ENCODE measurements at places on chromosomes 13 and 19.

DNA sequence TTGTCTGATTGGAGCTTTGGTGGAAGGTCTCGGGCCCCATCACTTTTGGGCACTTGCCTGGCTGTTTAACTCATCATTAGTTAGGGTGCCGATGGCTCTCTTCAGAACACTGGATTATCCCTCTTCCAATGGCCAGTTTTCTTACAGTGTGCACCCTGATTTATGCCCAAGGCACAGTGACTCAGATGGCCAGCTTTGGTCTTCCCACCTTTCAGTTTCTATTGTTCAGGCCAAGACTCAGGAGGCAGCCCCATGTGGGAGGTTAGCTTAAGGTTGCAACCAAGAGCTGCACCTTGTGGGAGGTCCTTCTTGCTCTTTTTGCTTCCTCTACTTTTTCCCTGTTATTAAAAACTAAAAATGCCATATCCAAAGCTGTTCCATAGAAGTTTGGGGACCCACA lies 121.0 kb upstream of the ZNF91 start:
- no peak for DNase-seq

DNA sequence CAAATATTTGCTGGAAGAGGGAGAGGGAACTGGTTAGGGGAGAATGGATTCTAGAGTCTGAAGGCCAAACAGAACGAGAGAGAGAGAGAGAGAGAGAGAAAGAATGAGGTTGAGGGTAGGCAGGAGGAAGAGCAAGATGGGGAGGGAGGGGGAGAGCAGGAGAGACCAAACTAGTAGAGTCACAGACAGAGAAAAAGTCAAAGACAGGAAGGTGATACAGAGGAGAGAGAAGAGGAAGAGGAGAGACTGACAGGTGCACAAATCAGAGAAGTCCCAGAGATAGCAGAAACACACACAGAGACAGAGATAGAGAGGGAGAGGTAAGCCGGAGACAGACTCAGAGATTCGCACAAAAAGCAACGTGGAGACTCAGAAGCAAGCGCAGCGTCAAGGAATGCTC lies 5.6 kb upstream of the CACNG6 start:
- DNase-seq, result no peak

DNA sequence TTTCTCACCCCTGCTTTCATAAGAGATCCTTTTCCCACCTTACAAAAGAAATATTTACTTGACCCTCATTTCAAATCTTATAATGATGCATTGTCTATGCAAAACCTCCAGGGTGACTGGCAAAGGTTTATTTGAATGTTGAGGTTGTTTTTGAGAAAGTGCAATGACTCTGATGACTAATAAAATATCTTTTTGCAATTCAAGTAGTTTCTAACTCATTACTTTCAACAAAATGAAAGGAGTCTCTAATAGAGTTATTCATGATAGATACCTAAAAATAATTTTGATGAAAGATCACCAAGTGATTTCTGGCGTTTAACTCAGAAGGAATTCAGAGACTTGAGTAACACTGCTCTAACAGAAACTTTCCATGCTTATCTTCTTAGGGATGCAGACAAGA lies 144.2 kb downstream of the FOXO1 start:
- DNase-seq, result no peak

DNA sequence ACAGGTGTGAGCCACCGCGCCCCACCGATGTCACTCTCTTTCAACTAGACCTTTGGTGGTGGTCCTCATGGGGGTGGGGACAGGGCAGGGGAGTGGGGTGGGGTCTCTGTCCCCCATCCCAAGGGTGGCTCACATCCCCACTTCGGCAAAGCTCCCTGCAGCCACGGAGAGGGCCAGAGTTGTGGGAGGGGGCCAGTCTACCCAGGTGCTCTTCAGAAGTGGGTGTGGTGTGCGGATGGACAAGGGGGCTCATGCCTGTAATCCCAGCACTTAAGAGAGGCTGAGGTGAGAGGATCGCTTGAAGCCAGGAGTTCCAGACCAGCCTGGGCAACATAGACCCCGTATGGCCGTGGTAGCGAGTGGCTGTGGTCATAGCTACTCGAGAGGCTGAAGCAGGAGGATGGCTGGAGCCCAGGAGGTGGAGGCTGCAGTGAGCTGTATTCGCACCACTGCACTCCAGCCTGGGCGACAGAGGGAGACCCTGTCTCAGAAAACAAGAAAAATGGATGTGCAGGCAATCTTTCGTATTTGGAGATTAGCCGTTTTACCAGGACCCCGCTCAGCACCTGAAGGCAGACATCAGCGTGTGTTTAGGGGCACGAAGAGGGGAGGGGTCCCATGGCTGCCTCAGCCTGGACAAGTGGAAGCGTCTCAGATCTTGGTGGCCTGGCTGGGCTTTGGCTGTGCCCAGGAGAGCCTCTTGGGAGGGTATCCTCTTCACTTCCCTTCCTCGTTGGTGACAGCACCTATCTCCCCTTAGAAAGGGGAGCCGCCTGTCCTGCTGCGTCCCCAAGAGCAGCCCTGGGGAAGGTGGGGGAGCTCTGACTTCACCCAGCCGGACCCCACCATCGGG lies 846 bp downstream of the TGFBR3L start:
- no peak for DNase-seq

DNA sequence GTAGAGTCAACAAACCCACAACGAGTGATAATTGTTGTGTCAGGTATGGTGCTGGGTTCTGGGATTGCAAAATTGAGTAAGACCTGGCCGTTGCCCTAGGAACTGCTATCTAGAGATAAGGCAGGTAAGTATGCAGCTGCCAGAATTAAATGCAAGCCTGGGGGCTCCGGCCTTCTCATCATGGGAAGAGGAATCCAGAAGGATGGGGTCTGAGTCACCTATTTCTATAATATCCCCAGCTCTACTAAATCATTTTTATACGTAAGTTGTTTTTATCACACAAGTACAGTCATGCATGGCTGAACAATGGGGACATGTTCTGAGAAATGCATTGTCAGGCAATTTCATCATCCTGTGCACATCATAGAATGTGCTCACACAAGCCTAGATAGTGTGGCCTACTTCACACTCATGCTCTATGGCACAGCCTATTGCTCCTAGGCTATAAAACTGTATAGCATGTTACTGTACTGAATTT lies 203.0 kb downstream of the KLF5 start:
- no peak for DNase-seq

DNA sequence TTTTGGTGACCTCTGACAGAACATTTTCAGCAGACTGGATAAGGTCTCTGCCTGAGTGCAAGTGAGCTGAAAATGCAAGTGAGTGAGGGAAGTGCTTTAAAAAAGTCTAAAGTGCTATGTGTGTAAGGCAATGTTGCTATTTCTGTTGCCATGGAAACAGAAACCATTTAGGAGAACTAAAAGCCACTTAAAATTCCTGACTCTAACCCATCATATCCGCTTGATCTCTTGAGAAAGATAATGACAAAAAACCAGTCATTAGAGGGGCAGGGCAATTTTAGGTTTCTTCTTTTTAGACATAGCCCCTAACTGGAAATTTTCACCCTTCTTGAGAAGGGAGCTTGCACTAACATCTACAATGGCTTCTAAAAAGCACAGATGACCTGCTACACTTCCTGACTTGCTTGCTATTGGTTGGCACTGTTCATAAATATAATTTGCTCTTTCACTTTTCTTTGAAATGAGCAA lies at the start of gene CYSLTR2:
Gene CYSLTR2 (plus strand): TSS at position 458 of the 468 bp plus-strand sequence. CDS start 52,889 bp downstream, outside the sequence.
- peak; percentile 25 for DNase-seq

GRCh38 chr19:17379221-17379631 lies 2.1 kb upstream of the PLVAP start:
- DNase-seq, result no peak

GRCh38 chr13:32845952-32846950 lies 170.0 kb upstream of the KL start:
- DNase-seq, result no peak

DNA sequence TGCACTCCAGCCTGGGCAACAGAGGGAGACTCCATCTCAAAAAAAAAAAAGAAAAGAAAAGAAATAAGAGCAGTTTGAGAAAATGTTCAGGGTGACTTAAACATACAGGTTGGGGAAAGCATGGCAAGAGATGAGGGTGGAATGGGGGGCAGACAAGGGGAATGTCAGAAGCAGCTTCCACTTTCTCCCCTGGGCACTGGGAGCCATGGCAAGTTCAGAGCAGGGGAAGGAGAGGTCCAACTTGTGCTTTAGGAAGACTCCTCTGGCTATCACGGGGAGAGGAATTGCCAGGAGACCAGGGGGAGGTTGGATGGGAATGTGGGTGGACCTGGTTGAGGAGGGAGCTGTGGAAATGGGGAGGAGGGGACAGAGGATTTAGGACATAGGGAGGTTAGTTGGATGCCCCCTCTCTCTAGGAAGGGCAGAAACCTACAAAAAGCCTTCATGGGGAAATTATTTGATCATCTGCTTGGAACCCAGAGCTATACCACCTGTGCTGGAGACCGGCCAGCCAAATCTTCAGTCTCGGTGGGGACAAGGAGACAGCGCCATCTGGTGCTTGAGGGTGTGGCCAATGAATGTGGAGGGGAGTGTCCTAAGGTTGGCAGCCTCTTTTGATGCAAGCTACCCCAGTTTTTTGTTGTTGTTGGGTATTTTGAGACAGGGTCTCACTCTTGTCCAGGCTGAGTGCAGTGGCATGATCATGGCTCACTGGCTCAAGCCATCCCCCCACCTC lies 7.3 kb upstream of the STRN4 start:
- no peak for DNase-seq

DNA sequence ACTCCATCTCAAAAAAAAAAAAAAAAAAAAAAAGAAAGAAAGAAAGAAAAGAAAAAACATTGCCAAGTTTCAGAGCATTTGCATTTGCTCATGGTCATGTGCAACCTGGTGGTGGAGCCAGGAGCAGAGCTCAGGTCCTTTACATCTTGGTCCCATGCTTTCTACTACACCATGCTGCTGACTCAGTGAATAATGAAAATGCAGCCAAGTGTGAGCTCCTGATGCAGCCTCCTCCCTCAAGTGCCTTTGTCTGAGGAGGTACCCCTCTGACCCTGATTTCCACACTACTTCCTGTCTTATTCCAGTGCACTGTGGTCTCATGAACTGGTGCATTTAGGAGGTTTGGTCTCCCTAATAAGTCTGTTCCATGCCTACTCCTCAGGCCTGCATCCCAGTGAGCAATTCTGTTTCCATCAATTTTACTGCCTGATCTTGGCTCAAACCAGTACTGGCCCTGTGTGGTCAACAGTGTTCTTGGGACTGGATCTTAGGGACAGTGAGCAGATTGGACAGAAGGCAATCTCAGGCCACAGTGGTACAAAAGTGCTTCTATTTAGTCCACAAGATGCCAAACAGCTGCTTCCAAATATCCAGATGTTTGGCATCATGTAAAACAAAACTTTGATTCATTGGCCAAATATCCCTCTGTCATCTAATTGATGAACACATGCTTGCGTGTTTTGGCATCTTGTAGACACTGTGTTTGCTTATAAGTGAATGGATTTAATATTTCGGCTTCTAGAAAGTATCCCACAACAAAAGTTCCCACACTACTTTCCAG lies 28.8 kb upstream of the LRCH1 start:
- no peak for DNase-seq

DNA sequence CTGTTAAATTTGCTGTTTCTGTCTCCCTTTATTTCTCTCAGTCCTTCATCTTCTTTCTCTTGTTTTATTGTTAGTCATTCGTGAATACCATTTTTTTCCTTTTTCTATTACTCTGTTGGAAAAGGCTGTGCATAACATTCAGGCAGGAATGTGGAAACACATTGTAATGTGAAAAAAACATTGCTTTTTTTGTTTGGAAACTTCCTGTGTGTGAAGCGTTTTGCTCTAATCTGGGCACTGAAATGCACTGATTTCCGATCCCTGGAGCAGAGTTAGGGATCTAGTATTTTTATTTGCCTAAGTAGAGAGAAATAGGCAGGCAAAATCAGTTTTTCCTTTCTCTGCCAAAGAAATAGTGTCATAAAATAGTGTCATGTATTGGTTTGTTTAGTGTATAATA lies 155.5 kb downstream of the PCCA start:
- no peak for DNase-seq

- no peak for DNase-seq
Measured at GRCh38 chr13:81498969-81499368, 1158.0 kb upstream of the SPRY2 start.

DNA sequence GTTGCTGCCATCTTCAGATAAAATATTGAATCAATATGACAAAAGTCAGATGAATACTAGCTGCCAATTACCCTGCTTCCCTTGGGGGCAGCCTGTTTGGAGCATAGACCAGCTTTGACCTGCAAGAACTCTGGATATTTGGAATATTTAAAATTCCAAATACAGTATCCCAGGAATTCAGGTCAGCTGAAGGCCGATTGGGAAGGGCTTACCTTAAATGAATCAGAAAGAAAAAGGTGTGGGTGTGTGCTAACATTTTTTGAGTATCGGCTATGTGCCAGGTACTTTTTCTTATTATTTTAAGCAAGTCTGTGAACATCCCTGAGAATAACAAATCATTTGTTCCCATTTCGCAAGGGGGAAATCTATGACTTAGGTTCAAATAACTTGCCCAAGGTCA lies 1.8 kb upstream of the RUBCNL start:
- DNase-seq, result no peak

DNA sequence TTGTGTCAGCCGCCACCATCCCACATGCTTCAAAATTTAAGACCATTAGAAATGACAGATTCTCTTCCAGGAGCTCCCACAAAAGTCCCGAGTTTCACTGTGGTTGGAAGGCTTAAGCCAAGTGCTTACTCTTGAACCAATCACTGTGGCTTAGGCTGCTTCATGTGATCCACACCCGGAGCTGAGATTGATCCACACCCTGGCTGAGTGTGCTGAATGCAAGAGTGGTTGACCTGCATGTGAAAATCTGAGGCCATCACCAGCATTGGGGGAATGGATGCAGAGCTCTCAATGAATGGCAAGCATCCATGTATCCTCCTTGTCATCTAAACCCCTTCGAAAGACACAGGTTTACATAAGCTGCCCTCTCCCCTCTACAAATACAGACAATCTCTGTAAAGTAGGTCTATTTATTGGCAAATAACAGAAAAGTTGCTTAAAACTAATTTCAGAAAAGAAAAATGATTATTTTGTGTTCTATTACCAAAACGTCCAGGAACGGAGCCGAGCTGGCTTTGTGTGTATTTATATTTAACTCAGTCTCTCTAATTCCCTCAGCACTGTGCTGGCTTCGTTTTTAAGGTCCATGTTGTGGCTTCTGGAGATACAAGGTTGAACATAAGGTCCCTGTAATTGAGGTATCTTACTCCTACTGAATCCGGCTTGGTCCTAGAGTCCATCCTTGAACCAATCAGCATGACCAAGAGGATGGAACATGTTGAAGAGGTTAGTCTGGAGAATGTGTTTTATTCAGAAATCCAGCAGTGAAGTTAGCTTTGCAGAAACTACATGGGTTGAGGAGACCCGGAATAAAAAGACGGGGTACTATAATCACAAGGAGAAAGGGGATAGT lies 332.4 kb downstream of the LIG4 start:
- DNase-seq, result no peak

DNA sequence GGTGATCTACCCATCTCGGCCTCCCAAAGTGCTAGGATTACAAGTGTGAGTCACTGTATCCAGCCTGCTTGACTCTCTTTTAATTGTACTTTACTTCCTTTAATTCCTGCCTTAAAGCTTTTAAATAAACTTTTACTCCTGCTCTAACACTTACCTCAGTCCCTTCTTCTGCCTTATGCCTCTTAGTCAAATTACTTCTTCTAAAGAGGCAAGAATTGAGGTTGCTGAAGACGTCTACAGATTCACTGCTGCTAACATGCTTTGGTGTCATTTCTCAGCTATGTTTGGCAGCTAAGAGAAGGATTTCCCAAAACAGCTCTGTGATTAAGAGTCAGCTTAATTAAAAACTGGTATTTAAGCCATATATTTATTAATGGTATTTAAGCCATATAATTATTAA lies 32.9 kb upstream of the CD177 start:
- DNase-seq, result no peak

- DNase-seq, result no peak
Measured at GRCh38 chr13:95530178-95530577, 22.3 kb upstream of the CLDN10 start.
